ENCODE measurements at places on chromosomes 1 and 21.
A peak's percentile ranks its signal among the peaks of the same experiment; 100 is the strongest.

DNA sequence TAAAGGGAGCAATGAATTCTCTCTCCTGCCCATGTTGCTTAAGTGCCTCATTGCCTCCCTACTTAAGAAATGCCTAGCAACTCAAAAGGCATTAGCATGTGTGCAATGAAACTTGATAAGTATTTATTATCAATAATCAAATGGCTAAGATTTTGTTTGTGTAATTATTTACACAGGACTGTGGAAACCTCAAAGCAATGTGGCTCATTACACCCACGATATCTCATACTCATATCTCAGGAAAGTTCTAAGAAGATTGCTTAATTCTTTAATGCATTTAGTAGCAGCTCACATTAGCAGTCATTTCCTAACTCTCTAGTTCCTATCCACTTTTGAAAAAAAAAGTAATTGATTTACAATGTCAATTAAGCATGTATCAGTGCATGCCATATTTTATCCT, 253.3 kb downstream of the DUSP10 start:
- DNase-seq: no peak

DNA sequence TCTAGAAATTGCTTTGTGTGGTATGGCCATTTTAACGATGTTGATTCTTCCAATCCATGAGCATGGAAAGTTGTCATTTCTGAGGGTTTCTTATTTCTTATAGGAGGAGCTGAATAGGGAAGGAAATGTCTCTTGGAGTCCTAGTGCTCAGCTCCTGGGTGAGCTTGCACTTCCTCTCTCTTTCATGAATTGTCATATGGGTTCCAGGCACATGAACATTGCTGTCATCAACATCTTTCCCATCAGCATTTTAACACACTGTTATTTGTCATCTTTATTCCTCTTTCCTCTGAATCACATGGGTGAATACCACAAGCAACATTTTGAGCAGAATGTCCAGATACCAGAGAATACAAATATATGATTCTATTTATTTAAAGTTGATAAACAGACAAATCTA, 23.4 kb downstream of the SLAMF6 start:
- no peak for DNase-seq

- no peak for DNase-seq
Measured at GRCh38 chr1:38203441-38203840, 156.8 kb upstream of the POU3F1 start.

- no peak for DNase-seq
Measured at GRCh38 chr1:167110586-167110985, 16.7 kb downstream of the STYXL2 start.

DNA sequence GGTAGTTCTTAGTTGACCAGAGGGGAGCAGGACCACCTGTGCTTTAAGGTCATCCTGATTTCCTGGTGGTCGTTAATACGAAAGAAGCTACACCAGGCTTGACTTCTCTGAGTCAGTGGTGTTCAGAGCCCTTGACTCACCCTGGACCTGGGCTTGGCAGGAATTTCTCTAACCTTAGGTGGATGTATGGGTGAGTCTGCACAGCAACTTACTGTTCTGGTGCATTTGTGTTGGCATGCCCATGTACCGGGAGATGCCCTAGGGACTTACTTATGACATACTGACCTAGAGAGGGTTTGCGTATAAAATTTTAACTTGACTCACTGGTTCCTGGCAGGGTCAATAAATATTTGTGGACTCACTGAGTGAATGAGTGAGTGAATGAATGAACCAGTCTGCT, 304.6 kb downstream of the DISC1 start:
- DNase-seq: no peak

- DNase-seq: no peak
Measured at GRCh38 chr1:208139434-208140045, 104.6 kb downstream of the PLXNA2 start.

DNA sequence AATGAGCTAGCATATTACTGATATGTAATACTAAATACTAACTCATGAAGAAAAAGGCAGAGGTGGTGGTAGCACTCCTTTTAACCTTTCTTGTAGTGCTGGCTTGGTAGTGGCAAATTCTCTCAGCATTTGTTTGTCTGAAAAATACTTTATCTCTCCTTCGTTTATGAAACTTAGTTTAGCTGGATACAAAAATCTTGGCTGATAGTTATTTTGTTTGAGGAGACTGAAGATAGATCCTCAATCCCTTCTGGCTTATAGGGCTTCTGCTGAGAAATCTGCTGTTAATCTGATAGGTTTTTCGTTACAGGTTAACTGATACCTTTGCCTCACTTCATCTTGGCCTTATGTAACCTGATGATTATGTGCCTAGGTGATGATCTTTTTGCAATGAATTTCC, 87.8 kb downstream of the LYPLAL1 start:
- DNase-seq: no peak

- no peak for DNase-seq
Measured at GRCh38 chr1:7015022-7015421, 229.8 kb downstream of the CAMTA1 start.

DNA sequence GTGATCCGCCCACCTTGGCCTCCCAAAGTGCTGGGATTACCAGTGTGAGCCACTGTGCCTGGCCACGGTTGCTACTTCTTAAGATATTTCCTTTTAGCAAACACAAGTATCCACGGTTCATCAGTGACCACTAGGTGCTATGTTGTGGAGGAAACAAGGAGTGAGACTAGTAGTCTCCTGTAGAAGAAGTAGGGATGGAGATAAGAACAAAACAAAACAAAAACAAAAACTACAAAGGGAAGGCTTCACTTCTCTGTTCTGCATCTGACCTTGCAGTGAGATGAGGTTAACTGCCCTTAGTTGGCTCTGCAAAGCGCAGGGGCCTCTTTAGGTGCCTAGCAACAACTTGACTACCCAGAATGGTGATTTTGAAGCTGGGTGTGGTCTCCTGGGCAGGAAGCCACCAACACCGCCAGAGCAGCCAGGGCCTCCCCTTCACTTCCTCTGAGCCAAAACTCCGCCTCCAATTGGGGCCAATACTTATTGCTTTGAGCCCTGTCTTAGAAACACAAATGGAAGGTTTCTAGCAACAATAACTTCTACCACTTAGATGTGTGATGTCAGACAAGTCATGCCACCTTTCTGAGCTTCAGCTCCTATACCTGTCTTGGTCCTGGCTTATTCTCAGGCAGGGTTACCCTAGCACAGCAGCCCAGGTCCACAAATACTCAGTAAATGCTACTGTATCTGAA, 12.8 kb upstream of the CDC42 start:
- no peak for DNase-seq

GRCh38 chr1:21559788-21560567, 50.8 kb downstream of the ALPL start:
- DNase-seq: no peak

DNA sequence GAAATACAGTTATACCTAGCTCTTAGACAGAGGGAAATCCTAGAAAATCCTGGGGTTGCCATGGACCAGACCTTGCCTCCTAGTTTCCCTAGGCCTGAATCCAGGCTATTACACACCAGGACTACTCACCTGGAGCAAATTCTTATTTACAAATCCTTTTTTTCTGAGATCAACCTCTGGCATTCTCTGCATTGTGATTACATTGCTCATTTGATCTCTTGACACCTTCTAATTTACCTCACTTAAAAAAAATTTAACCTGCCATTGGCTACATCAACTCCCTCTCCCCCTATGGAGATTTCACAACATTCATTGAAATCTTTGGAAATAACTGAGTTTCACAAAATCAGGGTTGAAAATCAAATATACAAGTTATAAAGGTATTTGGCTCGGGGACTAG, 2.9 kb upstream of the C1orf105 start:
- no peak for DNase-seq

GRCh38 chr21:34874684-34875513, 174.2 kb downstream of the RUNX1 start:
- no peak for DNase-seq

GRCh38 chr1:185595835-185596667, 138.1 kb upstream of the HMCN1 start:
- DNase-seq: no peak

- DNase-seq: no peak
Measured at GRCh38 chr1:7460807-7461206, 310.3 kb upstream of the VAMP3 start.

- no peak for DNase-seq
Measured at GRCh38 chr1:69952676-69953075, 252.7 kb downstream of the LRRC40 start.

GRCh38 chr1:40760984-40761383, 22.6 kb upstream of the KCNQ4 start:
- no peak for DNase-seq

DNA sequence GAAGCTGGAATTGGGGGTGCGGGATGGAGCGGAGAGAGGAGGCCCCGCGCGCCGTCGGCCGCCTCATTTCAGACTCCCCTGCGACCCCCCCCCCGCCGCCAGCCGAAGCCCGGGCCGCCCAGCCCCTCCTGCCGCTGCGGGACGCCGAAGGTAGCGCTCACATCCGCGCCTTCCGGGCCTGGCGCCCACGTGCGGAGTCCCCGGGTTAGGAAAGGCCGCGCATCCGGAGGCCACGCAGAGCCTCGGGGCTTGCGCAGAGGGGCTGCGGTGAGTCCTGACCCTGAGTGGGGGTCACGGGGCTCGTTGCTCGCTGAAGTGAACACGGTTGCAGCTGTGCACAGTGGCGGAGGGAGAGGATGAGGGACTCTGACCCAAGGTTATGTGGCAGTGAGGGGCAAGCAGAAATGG, 552 bp upstream of the ZNF496 start:
- DNase-seq: peak; percentile 64

GRCh38 chr1:84145068-84145467, 997 bp downstream of the PRKACB start:
- DNase-seq: no peak

GRCh38 chr1:50048791-50049190, 25.0 kb upstream of the AGBL4 start:
- no peak for DNase-seq

DNA sequence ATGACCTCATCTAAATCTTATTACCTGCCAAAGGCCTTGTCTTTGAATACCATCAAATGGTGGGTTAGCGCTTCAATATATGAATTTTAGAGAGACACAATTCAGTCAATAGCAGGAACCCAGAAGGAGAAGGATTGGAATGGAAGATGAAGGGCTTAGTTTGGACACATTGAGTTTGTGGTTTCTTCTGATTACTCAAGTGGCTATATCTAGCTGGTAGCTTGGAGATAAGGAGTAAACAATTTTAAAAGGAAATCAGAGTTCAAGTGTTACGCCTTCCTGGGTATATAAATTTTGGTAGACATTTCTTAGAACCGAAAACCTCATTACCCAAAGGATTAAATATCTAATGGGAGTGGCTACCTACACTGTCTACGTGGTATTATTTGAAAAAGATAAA, 80.2 kb downstream of the RGS2 start:
- DNase-seq: no peak

GRCh38 chr21:42862774-42863503, 16.4 kb downstream of the WDR4 start:
- no peak for DNase-seq

GRCh38 chr1:196462086-196462485, 146.2 kb downstream of the KCNT2 start:
- no peak for DNase-seq

- DNase-seq: no peak
Measured at GRCh38 chr21:15029077-15029476, 35.7 kb downstream of the NRIP1 start.

- no peak for DNase-seq
Measured at GRCh38 chr1:39106801-39107327, 80.7 kb downstream of the NDUFS5 start.

DNA sequence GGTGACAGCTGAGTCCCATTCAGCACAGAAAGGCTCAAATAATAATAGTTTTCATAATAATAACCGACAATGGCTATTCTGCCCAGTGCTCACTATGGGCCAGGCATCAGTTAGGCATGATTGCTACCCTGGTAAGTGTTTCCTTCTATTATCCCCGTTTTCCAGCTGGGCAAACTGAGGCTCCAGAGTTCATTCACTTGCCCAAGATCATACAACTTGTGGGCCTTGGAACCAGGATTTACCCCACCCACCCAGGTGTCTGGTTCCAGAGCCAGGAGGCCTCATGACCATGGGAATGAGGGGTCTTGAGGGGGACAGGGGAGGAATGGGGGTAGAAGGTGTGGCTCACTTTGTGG, 518 bp downstream of the PLOD1 start:
- no peak for DNase-seq

DNA sequence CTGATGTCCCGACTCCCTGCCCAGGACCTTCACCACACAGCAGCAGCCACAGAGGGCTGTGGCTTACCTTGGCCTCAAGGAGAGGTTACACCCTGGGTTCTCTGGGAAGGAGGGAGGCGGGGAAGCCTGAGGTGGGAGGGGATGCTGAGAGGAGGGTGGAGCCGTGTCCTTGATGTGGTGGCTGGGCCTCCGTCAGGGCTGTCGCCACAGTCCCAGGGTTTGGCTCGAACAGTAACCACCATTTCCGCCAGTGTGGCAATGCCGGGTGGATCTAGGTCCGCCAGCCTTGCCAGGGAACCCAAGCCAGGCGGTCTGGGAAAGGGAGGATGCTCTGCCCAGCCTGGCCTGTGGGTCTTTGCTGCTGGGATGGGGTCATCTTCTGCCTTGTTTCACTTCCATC, 18.4 kb upstream of the CDCA8 start:
- no peak for DNase-seq

DNA sequence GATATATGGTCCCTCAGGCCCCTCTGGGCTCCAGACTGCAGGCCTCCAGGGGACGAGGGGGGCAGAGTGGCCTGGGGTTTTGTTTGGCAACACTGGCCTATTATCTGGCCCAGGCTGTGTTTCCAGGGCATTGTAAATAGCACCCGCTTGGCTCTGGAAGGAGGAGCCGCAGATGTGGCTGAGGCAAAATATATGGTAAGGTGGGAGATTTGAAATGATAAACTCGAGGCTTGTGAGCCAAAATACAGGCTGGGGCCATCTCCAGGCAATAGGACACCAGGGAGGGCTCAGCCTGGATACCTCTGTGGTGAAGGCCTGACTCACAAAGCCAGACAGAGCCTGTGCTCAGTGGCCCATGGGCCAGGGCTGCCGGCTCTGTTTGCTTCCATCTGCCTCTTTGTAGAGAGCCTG, 14.0 kb downstream of the NAV1 start:
- no peak for DNase-seq

GRCh38 chr21:31132574-31133242, 94.4 kb upstream of the KRTAP19-8 start:
- no peak for DNase-seq

DNA sequence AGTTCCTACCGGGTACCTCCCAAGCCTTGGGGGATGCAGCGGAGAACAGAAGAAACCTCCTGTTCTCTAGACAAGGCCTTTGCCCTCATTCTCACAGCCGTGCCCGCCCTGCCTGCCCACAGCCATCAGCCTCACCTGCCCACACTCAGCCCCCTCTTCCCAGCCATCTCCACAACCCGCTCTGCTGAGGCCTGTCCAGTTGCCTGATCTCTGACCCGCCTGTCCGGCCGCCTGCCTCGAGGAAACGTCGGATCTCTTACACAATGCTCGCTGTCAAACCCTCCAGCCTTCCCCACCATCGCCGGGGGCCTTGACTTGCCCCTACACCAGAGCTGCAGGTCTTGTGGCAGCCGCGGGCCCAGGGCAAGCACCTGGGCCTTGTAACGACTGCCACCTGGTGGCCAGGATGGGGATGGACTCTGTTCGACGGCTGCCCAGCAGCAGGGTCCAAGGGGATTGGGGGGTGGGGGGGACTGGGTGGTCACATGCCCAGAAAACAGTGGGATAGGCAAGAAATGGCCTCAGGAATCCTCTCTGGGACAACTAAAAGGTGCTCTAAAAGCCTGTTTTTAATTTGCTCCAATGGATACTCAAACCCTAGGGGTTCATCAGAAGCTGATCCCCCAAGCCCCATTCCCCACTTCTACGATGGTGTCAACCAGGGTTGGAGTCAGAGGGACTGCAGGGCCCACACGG, 31.0 kb downstream of the SLC45A1 start:
- DNase-seq: peak; percentile 13

- DNase-seq: no peak
Measured at GRCh38 chr1:34973326-34973725, 11.8 kb downstream of the TMEM35B start.

- DNase-seq: no peak
Measured at GRCh38 chr1:182056601-182057366, 4.7 kb downstream of the ZNF648 start.

All from nucleus accumbens (tissue), 56 donors.